ENCODE measurements at places on chromosomes 6 and 20.
A peak's percentile ranks its signal among the peaks of the same experiment; 100 is the strongest.

GRCh38 chr6:18306977-18307376 lies 42.6 kb upstream of the DEK start:
- DNase-seq, result no peak

DNA sequence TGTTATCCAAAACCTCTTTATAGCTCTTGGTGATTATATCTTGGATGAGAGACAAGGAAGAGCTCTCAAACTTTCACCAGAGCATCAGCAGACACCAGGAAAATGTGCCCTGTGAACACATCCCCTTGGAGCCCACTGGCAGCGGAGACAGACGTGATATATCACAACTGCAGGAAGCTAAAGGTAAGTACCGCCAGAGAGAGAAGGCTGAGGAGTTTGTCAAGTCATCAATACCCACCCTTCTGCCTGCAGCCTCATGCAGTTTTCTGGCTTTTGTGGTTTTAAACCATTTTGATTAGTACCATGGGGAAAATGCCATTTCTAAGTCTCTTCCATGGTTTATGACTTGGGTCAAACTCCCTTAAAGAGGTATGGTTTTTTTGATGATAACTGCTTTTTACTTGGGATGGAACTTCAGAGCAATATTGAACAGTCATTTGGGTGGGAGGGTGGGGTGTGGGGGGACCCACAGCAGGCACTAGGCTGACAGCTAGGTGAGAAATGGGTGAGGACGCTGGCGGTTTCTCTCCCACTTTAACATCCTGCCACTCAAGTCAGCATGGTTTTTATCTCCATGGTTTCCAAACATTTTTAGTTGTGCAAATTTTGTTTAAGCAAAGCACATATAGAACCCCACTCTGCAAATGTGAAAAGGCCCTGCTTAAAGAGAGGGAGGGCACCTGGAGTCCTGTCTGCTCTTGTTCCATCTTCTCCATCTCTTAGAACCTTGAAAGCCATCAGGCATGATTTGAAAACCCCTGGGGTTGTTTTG lies 108.4 kb downstream of the SCML4 start:
- DNase-seq, result peak; percentile 15

- no peak for DNase-seq
These were observed 163.5 kb upstream of the SHLD1 start for GRCh38 chr20:5586720-5587119.

DNA sequence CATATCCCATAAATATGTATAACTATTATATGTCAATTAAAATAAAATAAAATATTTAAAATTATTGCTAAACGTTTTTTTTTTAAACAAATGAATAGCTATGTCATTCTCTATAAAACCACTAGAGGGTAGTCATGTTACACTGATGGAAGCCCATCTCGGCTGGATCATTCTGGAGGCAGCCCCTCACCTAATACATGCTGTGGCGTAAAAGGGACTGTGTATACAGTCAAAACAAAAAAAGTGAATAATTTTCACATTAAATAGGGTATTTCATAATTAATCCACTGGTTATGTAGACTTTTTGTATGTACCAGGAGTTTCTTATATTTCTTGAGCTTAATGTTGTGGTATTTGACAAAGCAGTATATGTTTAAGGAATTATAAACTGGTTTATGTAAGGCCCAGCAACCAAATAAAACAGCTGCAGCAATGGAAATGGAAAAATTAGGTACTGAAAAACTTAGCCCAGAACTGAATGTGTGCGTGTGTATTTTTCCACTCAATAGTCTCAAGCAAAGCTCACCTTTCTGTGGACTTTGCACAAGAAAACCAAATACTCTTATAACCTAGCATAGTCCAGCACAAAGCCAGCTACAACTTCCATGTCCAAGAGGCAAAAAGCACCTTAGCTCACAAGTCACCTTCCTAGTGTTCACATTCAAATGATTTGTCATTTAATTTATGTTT lies 81.7 kb downstream of the COL9A1 start:
- DNase-seq, result peak; percentile 8

- no peak for DNase-seq
These were observed 55.4 kb upstream of the GATA5 start for GRCh38 chr20:62531046-62531838.

DNA sequence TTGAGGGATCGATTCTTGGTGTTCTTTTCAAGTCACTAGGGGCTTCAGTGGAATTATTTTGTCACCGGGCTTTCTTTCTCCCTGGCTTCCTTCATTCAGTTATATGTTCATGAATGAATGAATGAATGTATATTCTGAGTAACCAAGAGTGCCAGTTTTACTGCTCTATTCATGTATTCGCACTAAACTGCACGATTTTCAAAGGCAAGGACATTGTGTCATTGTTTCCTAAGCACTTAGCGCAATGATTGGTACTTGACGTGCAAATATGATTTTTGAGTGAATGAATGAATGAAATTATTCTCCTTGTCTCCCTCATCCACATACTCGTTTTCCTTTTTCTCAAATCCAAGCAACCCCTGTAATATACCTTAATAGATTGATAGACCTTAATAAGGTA lies 822 bp downstream of the AFG1L start:
- DNase-seq, result peak; percentile 49

GRCh38 chr6:87728706-87729105 lies 26.7 kb upstream of the AKIRIN2 start:
- no peak for DNase-seq

DNA sequence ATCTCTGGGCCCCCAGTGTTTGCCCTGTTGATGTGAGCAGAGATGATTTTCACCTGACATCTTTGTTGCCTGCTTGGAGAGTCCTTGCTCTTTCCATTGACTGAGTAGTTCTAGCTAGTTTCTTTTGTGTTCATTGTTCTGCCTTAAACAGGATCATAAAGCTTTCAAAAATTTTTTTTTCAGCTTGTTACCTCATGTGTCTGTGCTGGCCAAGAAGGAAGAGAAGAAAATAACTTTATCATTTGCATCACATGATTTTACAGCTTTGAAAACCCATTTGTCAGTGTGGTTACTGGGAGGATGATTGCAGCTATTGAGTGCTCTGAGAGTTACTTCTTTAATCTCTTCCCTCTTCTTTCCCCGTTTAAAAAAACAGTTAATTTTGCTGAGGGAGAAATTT lies 16.0 kb downstream of the FOXO3 start:
- no peak for DNase-seq
